GM03348 (cell line): ENCODE measurements at places on chromosomes 16 and 17.

DNA sequence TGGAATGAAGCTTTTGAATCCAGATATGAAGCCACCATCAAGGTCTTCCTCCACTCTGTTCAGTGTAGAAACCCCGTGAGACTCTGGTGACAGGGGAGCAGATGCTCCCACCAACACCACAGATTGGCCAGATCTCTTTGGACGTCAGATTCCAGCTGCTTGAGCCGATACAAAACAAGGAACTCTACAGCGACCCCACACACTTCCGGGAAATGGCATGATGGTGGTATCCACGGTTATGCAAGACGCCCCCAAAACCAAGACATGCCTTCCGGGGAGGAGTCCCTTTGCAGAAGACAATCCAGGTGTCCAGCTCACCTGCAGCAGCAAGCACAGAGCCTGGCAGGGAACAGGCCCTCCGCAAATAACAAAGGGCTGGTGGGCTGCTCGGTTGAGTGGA, 19.8 kb upstream of the PITPNA start:
- DNase-seq = no peak

DNA sequence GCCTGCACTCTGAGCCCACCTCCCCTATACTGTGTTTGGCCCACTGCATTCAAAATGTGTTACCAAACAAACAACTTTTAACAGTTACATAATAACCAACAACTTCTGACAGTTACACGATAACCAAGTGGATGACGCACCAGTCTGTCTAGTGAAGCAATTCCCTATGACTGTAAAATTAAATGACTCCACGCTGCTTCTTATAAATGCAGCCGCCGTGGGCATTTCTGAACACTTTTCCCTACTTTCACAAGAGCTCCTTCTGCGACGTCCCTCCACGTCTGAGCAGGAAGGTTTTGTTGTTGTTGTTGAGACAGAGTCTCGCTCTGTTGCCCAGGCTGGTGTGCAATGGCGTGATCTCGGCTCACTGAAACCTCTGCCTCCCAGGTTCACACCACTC, 27.6 kb downstream of the ZNF276 start:
- DNase-seq = no peak

DNA sequence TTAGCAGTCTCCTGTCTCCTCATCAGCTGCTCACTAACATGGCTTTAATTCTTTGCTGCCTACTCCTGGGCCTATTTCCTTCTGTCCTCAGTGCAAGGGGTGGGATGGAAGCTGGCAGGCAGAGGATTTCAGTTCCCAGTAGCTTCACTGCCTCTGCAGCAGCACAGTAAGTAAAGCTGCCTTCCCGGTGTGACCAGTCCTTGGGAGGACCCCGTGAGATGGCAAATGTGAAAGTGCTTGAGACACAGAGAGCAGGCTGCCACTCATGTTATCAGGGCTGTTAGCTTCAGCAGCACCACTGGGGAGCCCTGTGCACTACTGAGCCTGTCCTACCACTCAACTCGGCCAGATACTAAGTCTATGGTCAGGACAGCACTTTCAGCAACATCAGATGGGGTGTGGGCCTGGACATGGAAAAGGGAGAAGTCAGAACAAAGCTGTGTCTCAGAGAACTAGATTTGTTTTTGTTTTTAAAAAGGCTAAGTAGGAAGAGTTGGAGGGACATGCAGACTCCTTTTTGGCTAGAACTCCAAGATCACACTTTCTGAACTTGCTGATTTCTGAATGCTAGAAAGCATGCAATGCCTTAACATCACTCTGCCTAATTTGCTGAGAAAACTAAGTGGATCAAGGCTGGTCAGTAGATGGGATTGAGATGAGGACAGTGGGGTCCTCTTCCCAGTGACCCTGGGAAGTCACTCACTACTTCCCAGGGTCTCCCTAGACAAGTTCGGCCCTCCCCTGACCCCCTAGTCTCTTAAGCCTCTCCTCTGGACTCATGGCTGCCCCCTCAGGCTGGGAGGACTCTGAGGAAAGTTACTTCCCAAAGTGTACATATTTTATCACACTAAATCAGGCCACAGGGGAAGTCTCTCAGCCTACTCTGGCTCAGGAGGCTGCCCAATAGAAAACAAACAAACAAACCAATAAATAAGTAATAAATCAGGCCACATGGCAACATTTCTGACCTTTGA, 1.1 kb downstream of the ACSF2 start:
- DNase-seq = peak; percentile 59

DNA sequence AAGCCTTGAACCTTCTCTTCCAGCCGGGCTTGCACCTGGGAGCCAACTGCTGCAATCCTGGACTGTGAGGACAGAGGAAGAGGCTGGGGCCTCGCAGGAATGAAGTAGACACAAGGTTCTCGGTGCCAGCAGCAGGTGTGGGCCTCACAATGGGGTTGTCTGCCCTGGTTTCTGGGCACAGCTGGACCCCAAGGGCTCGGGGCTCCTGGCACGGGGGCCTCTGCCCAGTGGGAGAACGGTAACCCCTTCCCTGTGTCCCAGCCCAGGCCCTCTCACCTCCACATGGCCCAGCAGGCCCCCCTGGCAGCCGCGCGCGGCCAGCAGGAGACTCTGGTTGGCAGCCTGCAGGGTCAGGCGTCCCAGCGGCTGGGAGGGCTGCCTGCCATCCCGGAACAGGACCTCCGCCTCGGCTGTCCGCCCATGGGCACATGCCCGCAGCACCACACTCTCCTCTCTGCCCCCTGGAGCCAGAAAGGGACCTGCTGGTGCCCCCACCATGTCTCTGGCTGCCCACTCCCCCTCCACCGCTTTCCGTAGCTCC, 46.9 kb downstream of the RMI2 start:
- DNase-seq = no peak

DNA sequence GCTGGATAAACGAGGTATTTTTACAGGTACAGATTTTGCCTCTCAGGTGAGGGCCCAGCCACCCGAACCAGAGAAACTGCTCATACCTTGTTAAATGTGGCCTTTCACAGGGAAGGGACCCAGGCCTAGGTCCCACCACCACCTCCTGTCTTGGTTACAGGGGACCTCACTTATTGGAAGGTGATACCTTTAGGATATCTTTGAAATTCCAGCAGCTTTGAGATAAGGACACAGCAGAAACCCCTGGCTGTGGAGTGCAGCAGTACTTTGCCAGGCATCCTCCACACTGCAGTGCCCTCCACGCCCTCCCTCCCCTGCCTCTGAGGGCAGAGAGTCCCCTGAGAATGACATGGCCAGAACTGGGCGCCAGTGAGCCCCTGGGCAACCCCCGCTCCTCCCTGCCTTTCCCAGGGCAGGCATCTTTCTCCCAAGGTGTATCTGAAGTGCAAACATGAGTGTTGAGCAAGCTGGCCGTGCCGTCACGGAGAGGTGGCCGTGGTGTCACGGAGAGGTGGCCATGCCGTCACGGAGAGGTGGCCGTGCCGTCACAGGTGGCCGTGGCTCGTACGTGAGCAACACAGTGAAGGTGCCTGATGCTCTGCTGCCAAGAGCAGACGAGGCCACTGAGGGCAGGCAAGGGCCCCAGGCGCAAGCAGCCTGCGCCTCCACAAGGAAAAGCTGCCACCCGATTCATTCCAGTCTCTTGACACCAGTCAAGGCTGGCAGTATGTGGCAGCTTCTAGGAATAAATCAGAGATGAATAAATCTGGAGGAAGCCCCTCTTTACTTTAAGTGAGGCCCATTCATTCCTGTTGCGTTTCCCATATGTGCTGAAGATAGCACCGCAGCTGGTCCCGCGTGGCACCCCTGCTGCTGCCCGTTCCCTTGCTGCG, 134.5 kb upstream of the CHMP6 start:
- DNase-seq = no peak

DNA sequence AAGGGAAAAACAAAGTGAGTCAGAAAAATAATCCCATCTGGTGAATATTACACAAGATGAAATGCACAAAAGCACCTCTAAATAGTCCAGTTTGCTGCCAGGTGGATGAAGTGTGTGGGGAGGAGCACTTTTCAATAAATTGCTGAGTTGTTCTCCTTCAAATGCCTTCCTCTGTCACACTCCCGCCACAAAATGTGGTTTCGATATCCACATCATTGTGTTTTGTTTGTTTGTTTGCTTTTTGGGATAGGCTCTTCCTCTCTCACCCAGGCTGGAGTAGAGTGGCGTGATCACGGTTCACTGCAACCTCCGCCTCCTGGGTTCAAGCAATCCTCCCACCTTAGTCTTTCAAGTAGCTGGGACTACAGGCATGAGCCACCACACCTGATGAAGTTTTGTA, 24.6 kb upstream of the SHISA9 start:
- DNase-seq = no peak

DNA sequence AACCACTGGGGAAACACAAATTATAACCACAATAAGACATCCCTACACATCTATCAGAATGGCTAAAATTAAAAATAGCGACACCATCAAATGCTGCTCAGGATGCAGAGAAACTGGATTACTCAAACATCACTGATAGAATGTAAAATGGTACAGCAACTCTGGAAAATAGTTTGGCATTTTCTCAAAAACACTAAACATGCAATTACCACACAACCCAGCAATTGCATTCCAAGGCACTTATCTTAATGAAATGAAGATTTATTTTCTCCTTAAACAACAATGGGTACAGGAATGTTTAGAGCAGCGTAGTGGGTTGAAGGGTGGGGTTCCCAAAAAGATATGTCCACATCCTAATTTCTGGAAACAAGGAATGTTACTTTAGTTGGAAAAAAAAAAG, 309.0 kb upstream of the PMFBP1 start:
- peak; percentile 48 for DNase-seq

DNA sequence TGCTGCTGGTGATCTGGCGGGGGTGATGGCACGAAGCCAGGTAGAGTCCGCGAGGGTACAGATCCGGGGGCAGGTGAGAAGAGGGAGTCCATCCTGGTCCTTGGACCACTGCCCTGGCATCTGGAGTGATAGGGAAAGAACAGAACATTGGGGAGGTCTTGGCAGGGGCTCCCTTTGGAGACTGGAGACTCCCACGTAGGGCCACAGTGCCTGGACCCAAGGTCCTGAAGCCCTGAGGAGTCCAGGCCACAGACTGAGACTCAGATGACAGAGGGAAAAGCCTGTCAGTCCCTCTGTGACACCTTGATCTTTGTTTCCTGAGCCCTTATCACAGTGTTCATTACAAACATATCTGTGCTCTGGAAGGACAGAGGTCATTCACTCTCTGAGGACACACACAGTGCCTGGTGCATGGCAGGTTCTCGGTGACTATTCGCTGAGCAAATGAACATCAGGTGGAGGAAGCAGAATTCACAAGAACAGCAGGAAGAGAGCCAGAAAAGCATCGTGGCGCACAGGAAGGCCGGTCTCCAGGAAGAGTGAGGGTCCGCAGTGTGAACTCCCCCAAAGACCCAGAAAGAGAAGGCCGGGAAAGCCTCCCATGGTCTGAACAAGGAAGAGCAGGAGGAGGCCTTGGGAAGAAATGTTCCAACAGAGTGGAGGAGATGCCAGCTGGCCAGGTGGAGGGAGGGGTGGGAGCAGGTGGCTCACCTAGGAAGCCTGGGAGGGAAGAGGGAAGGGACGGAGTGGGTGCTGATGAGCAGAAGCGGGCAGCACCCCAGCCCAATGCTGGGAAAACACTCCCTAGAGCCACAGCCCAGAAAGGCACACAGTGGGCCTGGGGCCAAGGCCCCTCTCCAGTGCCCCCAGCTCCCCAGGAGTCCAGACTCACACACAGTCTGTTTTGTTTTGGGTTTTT, 20.5 kb downstream of the PEMT start:
- no peak for DNase-seq

DNA sequence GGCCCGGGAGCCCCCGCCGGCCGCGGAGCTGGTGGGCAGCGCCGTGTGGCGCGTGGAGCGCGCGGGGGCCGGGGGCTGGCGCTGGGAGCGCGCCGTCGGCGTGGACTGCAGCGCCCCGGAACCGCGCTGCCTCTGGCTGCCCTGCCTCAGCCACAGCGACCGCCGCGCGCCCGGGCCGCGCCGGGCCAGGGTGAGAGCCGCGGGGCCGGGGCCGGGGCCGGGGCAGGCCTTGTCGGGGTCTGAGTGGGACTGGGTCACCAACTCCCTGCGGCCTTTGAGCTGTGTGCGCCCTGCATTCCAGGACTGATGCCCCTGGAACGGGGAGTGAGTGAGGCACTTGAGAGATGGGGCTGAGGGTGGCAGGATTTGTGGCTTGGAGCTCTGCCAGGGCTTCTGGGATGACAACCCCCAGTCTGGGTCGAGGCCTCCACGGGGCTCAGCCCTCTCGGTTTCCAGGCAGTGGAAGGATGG, 25.7 kb downstream of the ARHGAP23 start:
- DNase-seq = peak; percentile 73

- DNase-seq = no peak
Measured at GRCh38 chr17:55186937-55187770, 77.6 kb upstream of the HLF start.

GRCh38 chr17:42651392-42651791, 7.7 kb upstream of the TUBG2 start:
- DNase-seq = no peak

- DNase-seq = peak; percentile 58
Measured at GRCh38 chr17:5011928-5012327, 14.2 kb downstream of the KIF1C start.

DNA sequence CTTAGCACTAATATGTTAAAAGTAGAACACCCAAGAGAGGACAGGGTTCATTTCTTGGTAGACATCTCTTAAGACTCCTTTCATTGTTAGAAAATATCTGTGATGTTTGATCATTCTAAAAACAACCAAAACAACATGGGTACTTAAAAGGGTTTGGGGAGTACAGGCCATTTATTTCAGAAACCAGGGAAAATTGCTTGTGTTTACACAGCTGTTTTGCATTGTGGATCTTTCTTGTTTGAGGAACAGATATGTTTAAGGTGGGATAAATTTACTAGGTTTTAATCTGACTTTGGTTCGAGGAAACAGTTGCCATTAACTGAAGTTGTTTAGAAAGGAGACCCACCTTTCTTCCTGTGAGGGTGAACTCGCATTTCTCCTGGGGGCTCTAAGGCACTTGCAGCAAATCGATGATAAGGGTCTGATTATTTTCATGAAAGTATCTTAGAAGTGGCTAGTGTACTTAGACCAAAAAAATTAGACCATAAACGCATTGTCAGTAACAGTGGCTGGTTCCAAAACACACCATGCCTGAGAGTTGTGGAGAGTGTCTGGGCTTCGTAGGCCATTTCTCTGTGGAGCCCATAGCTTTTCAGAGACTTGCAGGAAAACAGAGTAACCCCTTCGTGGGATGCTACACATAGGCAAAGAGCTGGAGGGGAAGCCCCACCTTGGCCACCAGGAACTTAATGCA, 17.6 kb downstream of the CLUAP1 start:
- no peak for DNase-seq

- DNase-seq = no peak
Measured at GRCh38 chr17:20157001-20157310, 147.8 kb downstream of the SPECC1 start.

- DNase-seq = no peak
Measured at GRCh38 chr16:75476817-75477216, 12.3 kb upstream of the TMEM170A start.

GRCh38 chr17:35934760-35935159, 4.2 kb upstream of the RDM1 start:
- DNase-seq = no peak

DNA sequence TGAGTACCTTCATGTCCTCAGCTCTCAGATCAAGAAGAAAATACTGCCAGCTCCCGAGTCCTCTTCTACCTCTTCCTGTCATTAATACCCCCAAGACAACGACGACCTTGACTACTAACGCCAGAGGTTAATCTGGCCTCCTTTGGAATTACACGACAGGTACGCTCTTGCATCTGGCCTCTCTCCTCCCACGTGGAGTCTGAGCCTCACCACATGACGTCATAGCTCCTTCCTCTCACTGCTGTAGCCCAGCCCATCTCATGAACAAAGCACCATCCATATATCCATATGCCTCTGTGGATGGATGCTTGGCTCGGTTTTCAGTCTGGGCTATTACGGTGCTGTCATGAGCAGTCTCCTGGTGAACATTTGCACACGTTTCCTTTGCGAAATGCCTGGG, 110.2 kb upstream of the TNRC6C start:
- DNase-seq = no peak
